Tongue (tissue), 3 donors: ENCODE measurements at places on chromosomes 3 and 15. TPM values are rescaled to one million over a fixed set of nuclear protein-coding genes. Genes with fewer than 3 reads are reported as not detected.

Gene EXOSC7
- 49.7 TPM for total RNA-seq

Gene RNF168
- 18.8 TPM for total RNA-seq

Gene CLSTN2
- 20.1 TPM for total RNA-seq

Gene HGD
- 2.5 TPM for total RNA-seq

Gene TP63
- 43.2 TPM for total RNA-seq

Gene TMEM39A
- 55.7 TPM for total RNA-seq

Gene CIP2A
- total RNA-seq = 17.5 TPM

Gene TJP1
- total RNA-seq = 76.2 TPM

Gene KBTBD8
- total RNA-seq = 1.6 TPM
